ENCODE measurements at places on chromosomes 16 and 17.
A peak's percentile ranks its signal among the peaks of the same experiment; 100 is the strongest.

GRCh38 chr17:40779181-40779909 is 3.0 kb downstream of the KRT27 start:
- DNase-seq = no peak

DNA sequence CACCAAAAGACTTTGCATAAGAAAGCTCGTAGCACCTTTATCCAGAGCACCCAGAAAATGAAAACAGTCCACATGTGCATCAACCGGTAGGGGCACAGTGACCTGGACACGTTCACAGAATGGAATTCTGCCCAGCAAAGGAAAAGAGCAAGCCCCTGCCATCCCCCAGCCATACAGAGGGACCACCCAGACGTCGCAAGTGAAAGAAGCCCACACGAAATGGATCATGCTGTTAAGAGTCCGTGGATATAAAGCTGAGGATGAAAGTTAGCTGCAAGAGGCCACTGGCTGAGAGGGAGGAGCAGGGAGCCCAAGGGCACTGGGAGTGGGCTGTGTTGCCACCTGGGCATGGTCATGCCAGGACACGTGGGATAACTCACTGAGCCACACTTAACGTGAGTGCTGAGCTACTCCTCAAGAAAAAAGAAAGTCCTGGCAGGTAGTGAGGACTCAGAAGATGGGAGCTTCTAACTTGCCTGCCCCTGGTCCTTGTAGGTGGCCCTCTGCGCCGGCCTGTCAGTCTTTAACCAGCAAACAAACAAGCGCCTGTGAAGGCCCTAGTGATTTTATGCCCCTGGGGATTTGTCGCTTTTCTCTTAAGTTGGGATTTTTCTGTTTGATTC is 190.7 kb downstream of the C16orf95 start:
- DNase-seq = no peak

GRCh38 chr16:53041320-53042051 is 11.2 kb downstream of the CHD9NB start:
- DNase-seq = no peak

DNA sequence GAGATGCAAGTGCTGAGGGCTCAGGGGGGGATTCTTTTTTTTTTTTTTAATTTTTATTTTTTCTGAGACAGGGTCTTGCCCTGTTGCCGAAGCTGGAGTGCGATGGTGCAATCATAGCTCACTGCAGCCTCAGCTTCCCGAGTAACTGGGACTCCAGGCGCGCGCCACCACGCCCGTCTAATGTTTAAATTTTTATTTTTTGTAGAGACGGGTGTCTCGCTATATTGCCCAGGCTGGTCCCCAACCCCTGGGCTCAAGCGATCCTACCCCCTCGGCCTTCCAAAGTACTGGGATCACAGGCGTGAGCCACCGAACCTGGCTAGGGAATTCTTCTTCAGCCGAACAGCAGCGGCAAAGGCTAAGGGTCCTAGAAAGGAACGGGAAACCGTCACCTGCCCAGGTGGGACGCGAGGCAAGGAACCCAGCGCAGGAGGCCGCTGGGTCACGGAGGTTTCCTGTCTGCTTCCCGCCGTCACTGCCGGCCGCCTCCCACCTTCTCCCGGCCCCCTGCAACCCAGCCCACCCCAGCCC is 13.3 kb upstream of the OR1F1 start:
- no peak for DNase-seq

- no peak for DNase-seq
These were observed 113.9 kb upstream of the MAF start for GRCh38 chr16:79714440-79714839.

- no peak for DNase-seq
These were observed 12.4 kb upstream of the ZNF19 start for GRCh38 chr16:71501547-71501946.

DNA sequence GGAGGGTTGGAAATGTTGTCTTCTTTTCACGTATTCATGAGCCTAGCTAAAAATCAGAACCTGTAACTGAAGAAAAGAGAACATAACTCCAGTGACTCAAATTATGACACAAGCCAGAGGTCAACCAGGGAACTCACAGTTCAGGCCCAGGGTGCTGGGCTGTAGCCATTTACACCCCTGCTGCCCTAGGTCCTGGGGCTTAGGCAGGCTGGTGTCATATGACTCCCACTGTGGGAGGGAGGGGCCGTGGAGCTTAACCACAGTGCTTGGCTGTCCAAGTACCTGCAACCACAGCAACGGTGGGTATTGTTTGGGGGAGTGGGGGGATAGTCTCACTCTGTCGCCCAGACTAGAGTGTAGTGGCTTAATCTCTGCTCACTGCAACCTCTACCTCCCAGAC is 71.1 kb upstream of the AMZ2 start:
- DNase-seq = no peak

DNA sequence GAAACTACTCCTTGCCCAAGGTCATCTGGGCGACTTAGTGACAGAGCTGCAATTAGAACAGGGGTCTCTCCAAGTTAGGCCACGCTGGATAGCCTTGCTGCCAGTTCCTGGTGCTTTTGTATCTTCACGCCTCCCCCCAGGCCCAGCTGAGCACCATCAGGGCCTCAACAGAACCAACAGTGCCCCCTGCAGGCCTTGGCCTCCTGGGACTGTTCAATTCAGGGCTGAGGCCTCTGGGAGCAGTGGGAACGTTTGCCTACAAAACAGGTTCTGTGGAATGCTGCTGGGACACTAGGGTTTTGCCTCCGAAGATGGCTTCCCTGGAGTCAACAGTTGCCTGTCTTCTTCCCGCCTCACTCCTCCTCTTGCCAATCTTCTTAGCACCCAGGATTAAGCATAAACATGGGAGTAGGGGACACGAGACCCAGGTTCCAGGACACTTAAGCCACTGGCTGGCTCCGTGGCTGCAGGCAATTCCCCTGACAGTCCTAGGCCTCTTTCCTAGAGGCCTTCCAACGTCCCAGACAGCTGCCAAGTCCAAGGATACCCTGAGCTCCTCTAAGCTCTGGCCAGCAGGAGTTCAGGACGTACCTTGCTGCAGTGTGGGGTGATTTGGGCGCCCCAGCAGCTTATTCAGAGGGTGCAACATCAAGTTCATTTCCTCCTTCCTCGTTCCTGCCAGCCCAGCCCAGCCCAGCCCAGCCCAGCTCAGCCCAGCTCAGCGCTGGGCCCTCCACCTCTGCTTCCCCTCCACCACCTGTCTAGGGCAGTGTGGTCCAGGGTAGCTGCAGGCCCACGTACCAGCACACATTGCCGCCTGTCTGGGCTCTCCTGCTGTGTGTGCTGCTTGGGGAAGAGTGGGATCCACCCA is 246.6 kb upstream of the RPL38 start:
- peak; percentile 31 for DNase-seq

- DNase-seq = no peak
These were observed 21.7 kb downstream of the SPHK1 start for GRCh38 chr17:76405967-76406647.

DNA sequence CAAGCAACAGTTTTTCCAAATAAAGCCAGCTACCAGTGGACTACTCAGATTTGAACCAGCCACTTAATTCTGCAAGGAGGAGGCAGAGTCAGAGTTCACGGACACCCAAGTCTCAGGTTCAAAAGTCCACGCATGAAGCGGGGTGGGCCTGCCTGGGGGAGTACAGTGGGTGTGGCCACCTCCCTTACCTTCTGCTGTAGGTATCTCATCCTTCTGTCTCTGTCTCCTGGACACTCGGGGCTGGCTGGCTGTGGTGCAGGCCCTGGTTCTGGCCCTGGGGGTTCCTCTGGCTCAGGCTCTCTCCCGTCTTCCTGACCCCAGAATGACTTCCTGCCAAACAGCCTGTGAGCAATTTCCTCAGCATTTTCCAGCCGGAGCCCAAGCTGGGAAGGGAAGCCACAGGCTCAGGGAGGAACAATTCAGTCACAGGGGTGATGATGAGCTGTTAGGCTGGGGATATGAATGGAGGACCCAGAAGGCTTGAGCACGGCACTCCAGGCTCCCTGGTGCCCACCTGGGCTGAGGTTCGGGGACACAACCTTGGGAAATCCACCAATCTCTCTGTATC is 101.9 kb downstream of the LITAF start:
- DNase-seq = no peak

GRCh38 chr17:4636474-4637100 is 4.9 kb downstream of the ALOX15 start:
- DNase-seq = no peak

- no peak for DNase-seq
These were observed 506.2 kb downstream of the WWOX start for GRCh38 chr16:78605548-78606101.

GRCh38 chr17:59832883-59833379 is 59.8 kb downstream of the TUBD1 start:
- DNase-seq = no peak

DNA sequence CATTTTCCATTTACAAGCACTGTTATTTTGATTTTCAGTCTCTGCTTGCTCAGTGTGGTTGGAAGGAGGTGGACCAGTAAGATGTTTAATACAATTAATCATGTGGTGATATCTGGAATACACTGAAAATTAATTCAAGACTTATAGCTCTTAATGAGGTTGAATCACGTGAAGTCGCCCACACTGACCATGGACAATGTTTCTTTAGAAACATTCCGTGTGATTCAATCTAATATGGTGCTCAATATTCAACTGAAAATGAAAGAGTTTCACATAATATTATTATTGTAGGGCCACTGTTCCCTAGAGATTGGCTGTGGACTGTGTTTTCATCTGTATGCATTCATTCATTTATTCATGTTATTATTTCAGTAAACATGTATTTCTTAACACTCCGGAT is 45.2 kb upstream of the MAF start:
- no peak for DNase-seq

DNA sequence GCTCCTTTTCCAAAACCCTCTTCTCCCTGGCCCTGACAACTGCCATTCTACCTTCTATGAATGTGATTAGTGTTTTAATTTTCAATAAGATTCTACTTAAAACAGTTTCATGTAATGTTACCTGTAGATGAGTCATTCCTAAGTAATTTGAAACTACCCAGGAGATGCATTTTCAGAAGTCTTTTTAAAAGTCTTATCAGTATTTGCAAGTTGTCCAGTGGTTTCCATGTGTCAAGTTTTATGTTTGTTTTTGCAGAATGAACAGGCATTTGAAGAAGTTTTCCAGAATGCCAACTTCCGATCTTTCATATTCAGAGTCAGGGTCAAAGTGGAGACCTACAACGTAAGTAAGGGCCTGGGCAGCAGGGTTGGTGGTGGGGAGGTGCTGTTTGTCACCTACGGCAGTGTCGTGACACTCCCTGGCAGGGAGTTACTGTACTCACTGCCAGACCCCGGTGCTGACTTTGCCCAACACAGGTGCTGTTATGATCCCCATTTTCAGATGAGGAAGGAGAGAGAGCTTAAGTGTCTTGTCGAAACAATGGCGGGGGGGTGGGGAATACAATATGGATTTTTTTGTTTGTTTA is 65.0 kb downstream of the RPA1 start:
- no peak for DNase-seq

GRCh38 chr16:1942047-1942809 is 771 bp downstream of the MSRB1 start:
- DNase-seq = no peak

DNA sequence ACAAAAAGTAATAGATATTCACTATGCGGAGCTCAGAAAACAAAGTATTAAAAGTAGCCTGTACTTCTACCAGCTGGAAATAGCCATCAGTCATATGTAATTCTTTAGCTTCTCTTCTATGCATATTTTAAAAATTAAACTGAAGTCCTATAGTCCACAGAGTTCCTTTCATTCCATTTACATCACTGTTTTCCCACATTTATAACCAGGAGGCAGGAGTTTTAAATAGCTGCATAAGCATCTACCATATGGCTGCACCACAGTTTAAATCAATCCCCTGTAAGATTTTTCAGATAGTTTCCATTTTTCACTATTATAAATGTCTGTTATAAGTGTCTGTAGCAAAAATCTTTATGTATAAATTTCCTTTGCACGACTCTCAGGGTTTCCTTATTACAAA is 45.1 kb downstream of the ZFHX3 start:
- no peak for DNase-seq

DNA sequence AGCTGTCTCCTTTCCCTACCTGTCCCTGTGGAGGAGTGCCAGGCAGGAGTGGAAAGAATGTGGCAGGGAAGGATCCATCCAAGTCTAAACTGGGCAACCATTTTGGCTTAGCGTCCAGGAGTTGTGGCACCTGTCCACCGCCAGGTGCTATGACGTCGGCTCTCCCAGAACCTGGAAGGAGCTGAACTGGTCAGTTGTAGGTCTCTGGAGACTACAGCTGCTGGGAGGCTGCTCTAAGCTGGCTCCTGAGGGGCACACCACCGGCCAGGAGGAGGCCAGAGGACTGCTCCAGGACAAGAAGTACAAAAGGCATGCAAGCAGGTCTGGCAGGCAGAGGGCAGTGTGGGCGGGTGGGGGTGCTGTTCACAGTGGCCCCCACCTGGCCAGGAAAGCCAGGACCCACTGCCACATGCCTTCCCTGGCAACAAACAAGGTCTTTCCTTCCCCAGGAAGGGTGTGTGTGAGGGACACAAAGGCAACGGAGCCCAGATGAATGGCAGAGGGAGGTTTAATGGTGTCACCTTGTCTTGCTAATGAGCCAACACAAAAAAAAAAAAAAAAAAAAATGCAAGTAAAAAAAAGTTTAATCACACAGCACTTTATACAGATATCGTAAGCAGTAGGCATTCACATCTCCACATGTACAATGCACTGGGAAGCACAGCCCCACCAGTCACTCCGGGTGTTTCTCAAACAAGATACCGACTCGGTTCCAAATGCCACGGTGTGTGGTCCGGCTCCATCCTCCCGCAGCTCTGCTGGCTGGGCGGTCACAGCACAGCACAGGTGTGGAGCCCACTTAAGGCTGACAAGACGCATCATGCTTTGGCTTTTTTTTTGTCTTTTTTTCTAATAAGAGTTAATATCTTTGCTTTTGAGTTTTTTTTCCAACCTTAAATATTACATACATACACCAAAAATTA is 4.8 kb downstream of the SPHK1 start:
- DNase-seq = no peak

DNA sequence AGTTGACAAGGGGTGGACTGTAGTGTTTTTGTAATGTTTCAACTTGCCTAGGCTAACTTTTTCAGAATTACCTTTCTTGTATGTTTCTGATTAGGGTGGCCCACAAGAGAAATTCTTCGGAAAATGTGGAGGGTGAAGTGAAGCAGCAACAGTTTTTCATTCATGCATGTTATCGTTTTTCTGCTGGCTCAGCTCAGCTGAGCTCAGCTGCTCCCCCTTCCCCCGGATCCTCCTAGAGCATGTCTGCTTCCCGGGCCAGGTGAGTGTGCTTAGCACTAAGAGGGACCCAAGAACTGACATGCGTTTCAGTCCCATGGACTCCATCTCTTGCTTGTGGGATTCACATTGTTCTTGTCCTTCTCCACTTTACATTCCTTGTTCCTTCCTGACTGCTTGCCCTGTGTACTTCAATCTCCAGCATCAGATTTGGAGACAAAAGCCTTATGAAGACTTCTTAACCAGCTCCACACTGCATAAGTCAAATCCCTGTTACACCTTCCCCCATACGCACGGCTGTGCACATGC is 33.6 kb downstream of the SCPEP1 start:
- DNase-seq = no peak

GRCh38 chr17:40528692-40529417 is 27.4 kb upstream of the TNS4 start:
- peak; percentile 45 for DNase-seq

DNA sequence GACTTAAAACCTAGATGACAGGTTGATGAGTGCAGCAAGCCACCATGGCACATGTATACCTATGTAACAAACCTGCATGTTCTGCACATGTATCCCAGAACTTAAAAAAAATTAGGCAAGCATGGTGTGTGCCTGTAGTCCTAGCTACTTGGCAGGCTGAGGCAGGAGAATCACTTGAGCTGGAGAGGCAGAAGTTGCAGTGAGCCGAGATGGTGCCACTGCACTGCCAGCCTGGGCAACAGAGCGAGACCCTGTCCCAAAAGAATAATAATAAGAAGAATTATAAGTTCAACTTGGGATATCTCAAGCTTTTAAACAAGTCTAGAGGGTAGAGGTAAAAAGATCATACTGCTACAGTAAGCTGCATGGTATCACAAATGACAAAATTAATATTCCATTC is 9.8 kb downstream of the CDC6 start:
- DNase-seq = no peak
